ENCODE measurements at places on chromosomes 13 and 19.

- DNase-seq, result no peak
Measured at GRCh38 chr13:66927562-66927961, 302.6 kb downstream of the PCDH9 start.

DNA sequence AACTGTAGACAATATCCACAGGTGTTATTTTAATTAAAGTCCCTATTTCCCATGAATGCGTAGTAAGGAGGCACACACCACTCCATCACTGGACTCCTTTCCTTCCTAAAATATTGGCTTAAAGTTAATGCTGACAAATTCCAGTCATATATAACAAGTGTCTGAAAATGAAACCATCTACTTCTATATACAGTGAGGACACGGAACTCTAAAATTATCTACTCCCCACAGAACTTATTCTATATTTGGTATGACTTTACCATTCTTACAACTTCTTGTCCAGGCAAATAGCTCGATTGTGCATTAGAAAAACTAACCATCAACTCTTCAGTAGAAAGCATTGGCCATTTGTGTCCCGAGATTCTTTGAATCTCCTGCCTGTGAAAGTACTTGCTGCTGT lies 1560.2 kb downstream of the EFNB2 start:
- DNase-seq, result no peak

DNA sequence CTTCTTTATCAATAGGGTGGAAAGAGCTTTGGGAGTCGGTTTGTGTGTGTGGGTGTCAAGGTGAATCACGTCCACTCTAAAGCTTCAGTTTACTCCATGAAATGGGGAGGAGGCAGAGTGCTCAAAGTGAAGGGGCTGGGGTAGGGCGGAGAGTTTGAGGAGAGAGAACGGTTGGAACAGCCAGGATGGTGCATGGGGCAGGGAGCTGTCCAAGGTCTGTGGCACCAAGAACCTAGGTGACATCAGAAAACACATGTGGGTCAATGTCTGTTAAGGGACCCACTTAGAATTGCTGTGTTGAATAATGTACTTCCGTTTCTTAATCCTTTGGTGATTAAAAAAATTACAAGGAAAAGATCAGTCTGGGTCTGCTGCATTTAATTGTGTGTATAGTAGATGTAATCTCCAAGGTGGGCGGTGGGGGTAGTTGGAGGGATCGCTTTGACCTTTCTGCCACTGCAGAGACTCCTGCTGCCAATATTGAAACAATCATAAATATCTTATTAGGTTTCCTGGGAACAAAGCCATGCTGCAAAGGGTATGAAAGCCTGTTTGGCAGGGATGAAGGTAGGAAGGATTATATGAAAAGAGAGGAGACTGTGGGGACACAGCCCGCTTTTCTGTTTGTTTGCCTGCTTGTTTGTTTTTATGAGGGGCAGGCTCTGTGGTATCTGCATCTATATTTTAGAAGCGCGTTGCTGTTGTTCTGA lies 122.3 kb downstream of the ATP8A2 start:
- DNase-seq, result no peak

DNA sequence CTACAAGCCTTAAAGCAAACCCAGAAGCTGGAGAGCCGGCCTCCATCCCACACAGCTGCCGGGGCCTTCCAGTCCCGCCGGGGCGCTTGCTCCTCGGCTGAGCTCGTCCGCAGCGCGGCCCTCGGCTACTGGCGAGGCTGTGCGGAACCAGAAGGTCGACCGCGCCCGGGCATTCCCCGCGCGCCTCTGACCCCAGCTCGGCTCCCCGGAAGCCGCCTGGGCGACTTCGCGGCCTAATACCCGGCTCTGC lies 863 bp downstream of the ANKRD10 start:
- no peak for DNase-seq

- DNase-seq, result no peak
Measured at GRCh38 chr19:6828698-6829633, 56.5 kb downstream of the VAV1 start.

DNA sequence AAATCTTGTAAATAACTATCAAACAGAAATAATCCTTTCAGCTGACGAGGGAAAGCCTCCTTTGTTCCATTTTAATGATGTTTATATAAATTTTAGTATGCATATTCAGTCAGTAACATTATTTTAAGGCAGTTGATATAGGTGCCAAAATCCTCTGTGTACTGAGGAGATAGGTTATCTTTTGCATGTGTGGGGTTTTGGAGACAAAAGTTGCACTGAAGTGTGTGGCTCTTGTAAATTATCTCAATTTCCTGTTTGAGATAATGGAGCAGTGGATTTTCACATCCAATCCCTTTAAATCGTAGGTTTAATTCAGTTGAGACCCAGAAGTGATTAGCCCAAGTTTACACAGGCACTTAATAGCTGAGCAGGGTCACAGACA lies 106.6 kb downstream of the RGCC start:
- no peak for DNase-seq

- DNase-seq, result no peak
Measured at GRCh38 chr19:33388725-33389420, 15.4 kb downstream of the CEBPG start.
